ENCODE measurements at places on chromosomes 11 and 22. TPM values are rescaled to one million over a fixed set of nuclear protein-coding genes. Genes with fewer than 3 reads are reported as not detected.

DNA sequence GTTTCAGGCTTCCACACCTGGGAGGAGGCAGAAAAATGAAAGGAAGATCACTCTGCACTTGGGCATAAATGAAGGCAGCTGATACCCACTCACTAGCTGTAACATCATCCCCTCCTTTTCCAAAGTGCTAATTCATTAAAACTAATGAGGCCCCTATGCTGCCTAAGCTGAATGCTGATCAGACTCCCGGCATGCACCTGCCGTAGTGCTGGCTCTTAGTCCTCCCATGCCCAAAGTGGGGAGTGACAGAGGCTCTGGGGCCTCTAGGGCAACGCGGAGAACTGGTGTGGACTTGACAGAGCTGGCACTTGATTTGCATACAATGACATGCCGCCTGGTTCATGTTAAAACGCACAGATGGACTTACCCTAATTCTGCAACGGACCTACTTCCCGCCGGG, 96.5 kb upstream of the NCAM1 start:
- no peak for DNase-seq

DNA sequence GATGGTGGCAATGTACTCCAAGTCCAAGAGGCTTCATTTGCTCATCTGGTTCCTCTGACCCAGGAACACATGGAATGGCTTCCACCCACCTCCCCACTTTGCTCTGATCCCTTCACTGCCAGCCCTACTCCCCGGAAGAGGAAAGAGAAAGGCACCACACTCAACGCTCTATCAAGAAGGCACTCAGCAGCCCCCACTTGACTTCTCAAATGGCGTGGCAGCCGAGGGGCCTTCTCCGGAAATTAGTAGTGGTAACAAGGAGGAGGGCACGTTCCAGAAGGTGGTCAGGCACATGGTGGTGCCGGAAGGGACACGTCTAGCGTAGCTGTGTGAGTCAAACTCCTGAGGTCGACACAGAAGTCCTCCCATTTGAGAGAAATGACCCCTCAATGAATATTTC, 36.5 kb upstream of the CYP2D6 start:
- no peak for DNase-seq

MYBPC3 gene
- total RNA-seq = not detected

DNA sequence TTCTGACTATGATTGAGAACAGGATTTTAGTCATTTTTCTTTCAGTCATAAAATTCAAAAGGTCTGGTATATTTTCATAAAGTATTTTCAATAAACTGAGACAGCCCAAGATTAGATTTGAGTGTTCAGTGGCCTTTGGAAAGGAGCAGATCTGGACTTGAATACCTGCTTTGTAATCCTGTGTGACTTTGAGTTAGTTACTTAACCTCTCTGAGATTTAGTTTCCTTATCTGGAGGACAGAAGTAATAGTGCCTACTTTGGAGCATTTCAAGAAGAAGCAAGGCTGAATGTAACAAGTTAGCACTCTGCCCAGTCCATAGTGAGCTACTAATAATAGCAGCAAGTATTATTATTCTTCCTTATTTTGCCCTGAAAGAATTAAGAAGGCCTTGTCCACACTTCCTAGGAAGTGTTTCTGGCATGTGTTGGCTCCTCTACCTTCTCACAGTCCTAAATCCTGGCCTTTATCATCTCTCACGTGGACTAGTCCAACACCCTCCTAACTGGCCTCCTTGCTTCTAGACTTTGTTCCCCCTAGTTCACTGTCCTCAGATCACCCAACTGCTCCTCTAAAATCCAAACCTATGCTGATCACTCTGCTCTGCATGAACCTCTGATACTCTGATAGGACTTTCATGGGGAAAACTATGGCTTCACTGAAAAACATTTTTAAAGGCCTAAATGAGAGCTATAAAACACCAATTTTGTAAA, 115.8 kb downstream of the PLEKHA7 start:
- DNase-seq = no peak

DNA sequence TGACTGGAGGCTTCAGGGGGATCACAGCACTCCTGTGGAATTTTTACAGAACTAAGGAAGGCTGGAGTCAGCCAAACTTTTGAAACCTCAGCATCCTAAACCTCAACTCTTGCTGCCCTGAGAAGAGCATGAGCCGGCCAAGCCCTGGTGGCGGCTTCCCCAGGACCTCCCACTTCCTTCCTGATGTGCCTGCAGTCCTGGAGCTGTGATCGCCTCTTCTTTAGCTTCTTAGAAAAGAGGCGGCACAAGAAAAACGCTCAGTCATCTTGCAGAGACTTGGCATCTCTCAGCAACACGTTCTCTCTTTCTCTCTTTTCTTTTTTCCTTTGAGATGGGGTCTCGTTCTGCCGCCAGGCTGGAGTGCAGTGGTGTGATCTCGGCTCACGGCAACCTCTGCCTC, 40.4 kb upstream of the AMPD3 start:
- peak; percentile 18 for DNase-seq

- DNase-seq = no peak
Observed at GRCh38 chr11:27437829-27438594, 34.6 kb downstream of the LGR4 start.

SERPING1 gene
- total RNA-seq = 347 TPM

C11orf97 gene
- total RNA-seq = not detected

- DNase-seq = no peak
Observed at GRCh38 chr11:40403321-40403720, 1056.1 kb downstream of the LRRC4C start.

DNA sequence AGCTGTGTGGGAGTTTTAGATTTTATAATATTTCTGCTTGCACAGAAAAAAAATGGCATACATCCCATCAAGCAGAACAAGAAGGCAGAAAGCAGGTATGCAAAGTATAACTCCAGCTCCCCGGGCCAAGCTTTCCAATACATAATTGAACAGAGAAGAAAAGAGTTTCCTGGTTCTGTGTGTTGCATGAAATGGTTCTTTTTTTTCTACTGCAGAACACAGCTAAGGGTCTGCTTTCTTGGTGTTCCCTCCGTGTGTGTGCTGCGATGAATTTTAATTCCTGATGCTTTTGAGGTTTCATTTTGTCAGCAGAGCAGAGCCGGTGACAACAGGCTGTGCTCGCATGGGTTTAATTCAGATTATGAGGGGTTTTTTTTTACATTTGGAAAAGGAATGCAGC, 70.7 kb upstream of the TTC12 start:
- DNase-seq = no peak

MAP6 gene
- 0.26 TPM for total RNA-seq

GRCh38 chr11:462107-462890, 12.2 kb downstream of the PTDSS2 start:
- no peak for DNase-seq

SPI1 gene
- not detected for total RNA-seq

- no peak for DNase-seq
Observed at GRCh38 chr11:9739123-9739900, 75.4 kb downstream of the SWAP70 start.

- no peak for DNase-seq
Observed at GRCh38 chr11:17005646-17006045, 8.6 kb downstream of the PLEKHA7 start.

KRTAP5-5 gene
- total RNA-seq = not detected

- no peak for DNase-seq
Observed at GRCh38 chr11:78265326-78265725, 76.6 kb downstream of the USP35 start.

DNA sequence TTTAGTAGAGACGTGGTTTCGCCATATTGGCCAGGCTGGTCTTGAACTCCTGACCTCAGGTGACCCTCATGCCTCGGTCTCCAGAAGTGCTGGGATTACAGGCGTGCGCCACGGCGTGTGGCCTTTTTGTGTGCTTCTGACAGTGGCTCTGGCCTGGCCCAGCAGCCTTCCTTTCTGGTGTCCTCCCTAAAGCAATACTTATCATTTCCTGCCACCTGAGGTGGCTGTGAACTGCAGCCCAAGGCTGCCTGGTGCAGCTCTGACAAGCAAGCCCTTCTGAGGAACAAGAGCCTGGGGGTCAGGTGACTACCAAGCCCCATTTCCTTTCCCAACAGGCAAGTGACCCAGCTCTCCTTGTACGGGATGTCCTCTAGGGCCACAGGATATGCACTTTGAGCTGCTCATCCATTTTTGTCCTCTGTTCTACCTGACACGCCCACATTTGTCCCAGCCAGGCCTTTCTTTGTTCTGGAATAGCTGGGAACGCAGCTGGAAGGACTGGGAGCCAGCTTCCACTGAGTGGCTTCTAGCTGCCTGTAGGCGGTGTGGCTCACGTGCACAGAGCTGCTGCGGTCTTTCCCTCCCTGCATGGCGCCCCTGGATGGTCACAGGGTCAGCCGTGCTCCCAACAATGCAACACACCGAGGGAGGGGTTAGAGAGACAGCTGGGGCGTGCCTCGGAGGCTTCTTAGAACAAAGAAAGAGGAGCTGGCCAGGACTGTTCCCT, 12.3 kb upstream of the BID start:
- peak; percentile 57 for DNase-seq
